ENCODE measurements at places on chromosomes 3 and 15.

- DNase-seq: no peak
Observed at GRCh38 chr3:139292711-139293664, 50.8 kb upstream of the MRPS22 start.

DNA sequence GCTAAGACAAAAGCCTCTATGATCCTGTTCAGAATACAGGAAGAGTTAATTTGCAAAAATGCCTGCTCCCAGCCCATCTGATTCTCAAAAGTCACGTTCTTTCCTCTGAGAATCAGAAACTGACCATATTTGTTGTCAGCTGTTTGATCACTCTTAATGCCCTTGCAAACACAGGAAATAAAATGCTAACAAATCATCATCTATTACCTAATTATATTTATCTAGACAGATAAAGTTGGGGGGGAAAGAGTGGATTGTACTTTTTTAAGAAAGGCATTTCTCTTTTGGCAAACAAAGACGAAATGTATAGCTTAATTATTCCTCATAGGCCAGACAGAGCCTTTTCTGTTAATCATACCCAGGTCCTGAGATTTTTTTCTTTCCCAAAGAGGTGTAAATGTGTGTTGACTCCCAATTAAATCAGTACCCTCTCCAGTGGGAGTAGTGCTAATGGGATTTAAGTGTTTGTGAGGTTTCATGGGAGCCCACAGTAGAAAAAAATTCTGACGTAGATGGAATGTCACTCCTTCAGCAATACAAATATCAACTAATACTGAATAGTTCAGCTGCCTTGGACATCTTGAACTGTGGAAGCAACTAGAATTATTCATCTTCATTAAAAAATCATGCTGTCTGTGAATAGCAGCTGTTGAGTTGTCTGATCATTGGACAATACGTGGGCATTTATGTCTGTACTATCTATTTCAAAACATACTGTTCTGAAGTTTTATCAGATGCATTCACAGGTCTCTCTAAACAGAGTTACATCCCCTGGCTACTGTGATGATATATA lies 22.5 kb upstream of the BNIP2 start:
- DNase-seq: no peak

DNA sequence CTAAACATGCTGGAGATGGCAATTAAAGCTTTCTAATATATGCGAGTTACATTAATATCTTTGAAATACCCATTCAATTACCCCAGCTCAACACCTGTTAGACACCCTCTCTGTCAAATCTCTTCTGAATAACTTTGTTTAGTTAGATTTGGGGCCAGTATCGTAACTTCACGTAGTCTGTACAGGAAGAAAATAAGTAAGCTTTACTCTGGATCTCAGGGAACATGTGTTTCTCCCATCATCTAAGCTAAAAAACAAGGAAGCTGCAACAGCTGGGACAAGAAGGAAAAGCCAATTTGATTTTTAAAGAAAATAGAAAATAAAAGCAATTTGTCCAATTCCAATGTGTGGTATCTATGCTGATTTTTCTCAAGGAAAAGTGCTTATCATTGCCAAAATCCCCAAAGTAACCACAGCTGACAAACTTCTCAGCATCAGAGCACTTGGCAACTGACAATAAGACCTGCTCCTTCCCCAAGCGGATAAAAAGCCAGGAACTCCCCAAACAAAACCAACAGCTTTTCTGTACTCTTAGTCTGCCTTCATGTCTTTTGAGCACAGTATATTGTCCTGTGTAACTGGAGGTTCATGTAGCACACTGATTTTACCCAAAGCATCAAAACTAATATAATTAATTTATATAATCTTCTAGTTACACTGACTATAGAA lies 279.1 kb downstream of the ZBTB20 start:
- DNase-seq: no peak

GRCh38 chr3:330494-331115 lies 134.0 kb downstream of the CHL1 start:
- DNase-seq: no peak

GRCh38 chr15:51649659-51650521 lies 27.3 kb upstream of the DMXL2 start:
- DNase-seq: peak; percentile 41

- no peak for DNase-seq
Observed at GRCh38 chr15:38042707-38043445, 108.4 kb downstream of the TMCO5A start.

DNA sequence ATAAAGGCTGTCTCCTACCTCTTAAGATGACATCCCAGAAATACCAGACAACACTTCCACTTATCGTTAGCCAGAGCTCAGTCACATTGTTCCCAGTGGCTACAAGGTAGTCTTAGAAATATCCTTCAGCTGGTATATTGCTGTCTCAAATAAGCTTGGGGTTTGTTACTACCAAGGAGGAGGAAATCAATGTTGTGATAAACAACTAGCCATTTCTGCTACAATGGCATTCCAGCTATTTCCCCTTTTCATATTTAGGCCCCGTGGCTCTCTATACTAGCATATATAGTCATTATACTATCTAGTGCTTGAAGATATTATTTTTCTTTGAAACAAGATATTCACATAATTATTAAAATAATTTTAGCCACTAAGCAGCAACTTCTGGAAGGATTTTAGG lies 56.5 kb downstream of the VPS8 start:
- no peak for DNase-seq

DNA sequence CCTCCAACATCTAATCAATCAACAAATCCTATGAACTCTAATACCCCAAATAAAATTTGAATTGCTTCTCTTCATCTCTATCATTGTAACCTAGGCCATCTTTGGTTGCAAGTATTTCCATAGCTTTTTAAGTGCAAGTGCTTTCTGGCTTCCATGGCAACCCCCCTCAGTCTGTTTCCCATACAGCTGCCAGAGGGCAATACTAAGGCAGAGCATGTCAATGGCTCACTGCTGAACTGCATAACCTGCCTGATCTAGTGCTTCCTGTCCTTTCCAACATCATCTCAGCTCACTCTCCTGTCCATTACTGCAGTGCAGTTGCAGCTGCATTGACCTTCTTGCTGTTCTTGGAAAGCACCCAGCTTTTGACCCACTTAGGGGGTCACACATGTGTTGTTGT lies 198.4 kb downstream of the WNT5A start:
- DNase-seq: no peak

- DNase-seq: no peak
Observed at GRCh38 chr3:32237670-32238452, 619 bp upstream of the CMTM8 start.

DNA sequence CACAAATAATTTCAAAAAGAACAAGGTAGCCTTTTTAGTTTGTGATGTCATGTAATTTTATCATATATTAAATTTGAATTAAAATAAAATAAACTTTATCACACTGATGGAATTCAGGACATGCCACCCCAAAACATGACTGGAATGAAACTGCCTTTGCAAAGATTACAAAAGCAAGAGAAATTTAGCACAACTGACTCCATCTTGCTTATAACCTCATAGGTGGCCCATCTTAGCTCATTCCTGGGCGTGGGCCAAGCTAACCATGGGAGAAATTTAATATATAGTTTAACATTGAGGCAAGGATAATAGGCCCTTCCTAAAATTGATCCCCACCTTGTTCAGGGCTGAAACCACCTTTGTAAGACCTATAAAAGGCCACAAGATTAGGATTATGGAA lies 235.6 kb downstream of the ZNF385D start:
- DNase-seq: no peak
